ENCODE measurements at places on chromosomes 3 and 15.

DNA sequence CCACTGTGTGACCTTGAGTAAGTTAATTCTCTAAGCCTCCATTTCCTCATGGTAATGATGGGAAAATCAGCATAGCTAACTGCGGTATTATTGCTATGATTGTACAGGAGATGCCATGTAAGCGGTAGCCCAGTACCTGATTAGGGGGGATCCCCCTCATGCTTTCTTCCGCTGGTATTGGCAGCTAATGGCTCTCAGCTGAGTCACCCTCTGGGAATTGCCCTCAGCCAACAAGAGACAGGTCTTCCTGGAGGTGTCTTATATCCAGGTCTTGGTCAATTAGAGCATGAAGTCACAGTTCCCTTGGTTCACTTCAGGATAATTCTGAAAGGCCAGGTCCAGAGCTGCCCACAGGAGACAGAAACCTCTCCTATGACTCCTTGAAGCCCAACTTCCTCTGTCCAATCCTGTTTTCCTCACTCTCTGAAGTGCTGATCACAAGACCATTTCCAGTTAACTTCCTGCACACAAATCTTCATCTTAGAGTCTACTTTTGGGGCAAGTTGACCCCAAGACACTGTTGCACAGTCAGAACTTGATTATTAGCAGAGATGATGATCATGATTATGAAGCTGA is 724.7 kb upstream of the ZNF385D start:
- DNase-seq = no peak

- no peak for DNase-seq
These were observed 1124.2 kb downstream of the NAALADL2 start for GRCh38 chr3:175983379-175983778.

DNA sequence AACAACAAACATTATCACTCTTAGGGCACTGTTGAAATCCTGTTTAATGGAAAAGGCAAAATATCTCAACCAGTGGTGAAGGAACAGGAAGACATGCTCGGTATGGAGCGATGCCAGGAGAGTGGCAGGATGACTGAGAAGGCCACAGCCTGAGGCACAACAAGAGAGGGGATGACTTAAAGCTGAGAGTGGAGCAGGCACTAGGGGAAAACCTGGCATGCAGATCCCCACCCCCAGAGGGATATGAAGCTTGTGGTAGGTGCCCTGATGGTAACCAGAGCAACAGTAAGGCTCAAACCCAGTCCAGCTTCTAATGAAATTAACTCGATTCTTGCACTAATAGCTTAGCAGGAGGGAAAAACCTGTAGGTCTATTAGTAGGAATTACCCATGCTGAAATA is 40.4 kb downstream of the LYSMD4 start:
- no peak for DNase-seq

GRCh38 chr3:11600501-11601282 is 43.0 kb downstream of the VGLL4 start:
- no peak for DNase-seq

DNA sequence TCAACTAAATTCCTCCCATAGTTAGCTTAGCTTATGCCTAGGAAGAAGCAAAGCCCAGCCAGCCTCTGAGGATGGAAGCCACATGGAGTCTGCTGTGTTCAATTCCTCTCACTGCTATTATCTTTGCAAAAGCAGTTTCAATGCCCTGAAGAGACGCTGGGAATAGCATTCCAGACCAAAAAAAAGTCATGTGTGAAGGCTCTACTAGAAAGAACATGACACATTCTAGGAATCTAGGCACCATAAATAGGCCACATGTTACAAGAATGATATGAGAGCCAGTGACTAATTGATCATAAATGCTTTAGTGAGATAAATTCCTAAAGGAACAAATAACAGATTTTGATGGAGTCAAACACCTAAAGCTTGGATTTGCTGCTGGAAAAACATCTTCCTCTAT is 800.8 kb downstream of the TUSC7 start:
- DNase-seq = no peak

DNA sequence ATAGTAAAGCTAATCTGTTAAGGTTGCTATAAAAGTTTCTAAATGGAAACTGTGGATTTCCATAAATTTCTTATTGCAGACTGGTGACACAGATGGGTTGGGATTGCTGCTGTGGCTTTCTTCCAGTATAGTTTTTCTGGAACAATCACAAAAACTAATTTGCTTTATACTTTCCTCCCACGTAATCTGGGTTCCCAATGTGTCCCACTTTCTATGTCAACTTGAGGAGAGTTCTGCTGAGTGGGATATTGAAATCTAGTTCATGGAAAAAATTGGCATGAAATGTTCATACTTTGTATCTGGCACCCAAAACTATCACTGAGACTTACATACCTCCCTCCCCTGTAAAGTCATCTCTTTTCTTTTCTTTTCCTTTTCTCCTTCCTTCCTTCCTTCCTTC is 126.8 kb downstream of the TGFBR2 start:
- no peak for DNase-seq

DNA sequence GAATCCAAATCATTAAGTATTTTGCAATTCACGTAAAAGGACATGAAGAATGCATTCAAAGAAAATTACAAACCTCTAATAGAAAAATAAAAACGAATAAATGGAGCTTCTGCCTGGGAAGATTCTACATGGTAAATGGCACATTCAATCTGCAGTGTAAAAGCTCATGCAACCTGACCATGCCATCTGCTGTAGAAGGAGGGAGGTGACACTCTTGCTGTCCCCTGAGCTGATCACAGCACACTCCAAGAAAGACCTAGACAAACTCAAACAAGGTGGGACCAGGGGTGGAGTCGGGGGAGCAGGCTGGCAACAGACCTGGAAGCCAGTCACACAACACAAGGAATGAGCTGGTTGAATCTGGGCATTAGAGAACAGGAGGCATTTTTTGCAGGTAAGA is 101.8 kb downstream of the BDH1 start:
- no peak for DNase-seq

DNA sequence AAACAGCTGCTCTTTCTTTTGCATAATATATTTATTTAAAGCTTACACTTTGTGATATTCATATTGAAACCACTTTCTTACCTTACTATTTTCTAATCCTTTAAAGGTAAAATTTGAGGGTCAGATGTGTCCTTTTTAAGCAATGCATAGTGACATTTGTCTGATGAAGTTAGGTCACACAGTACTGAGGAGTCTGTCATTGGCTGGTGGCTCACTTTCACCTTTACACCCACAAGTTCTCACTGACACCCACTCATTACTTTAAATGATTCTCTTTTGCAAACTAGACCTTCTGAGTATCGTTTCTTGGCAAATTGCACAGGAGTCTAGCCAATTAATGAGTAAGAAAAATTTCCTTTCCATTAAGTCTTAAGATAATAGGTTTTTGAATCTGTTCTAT is 758.3 kb upstream of the ARPP21 start:
- no peak for DNase-seq

- peak; percentile 39 for DNase-seq
These were observed 19.0 kb upstream of the TRAK1 start for GRCh38 chr3:42071904-42072812.

DNA sequence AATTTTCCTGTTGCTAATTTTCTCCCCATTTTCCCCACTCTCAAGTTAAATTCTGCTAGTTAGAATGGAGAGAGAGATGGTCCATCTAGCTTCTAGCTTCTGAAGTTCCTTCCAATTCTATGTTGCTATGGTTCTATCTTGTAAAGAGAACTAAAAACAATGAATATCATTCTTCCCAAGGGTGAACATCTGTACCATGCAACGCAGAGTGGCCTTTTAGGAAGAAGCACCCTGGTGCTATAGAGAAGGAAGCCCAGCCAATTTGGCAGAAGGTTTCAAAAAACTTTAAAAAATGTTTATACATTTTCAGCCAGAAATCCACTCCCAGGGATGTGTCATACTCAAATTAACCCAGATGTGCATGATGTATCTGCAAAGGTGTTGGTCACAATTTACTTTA is 149.1 kb downstream of the SEMA6D start:
- no peak for DNase-seq

DNA sequence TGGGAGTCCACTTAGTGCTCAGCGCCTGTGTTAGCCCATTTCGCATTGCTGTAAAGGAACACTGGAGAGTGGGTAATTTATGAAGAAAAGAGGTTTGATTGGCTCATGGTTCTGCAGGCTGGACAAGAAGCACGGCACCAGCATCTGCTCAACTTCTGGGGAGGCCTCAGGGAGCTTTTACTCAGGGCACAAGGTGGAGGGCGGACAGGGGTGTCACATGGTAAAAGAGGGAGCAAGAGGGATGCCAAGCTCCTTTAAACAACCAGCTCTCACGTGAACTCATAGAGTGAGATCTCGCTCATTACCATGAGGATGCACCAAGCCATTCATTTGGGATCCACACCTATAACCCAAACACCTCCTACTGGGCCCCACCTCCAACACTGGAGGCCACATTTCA is 181.4 kb upstream of the TLE3 start:
- no peak for DNase-seq

DNA sequence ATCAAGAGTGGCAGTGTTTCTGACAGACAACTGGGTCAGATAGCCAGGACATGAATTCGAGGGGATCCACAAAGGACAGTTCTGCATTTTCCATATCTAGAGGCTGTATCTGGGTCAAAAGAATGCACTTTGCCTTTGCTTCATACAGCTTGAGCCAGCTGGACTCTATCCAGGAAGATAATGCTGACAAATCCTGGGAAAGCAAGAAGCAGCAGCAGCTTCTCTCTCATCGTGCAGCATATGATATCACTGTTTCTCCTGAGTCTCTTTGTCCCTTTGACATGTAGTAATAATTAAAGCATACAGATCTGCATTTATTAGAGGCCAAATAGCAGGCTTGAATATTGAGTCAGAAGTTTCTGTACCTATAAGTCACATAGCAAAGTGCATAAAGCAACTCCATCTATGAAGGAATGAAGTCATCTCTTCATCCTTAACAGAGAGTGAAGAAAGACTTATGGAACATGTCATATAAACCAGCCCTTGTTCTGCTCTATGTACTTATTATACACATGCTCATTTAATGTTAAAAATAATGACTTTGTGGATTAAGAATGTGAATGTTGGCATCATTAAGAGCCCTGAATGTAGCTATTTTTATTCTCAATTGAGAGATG is 236.8 kb upstream of the GBE1 start:
- DNase-seq = no peak

GRCh38 chr15:63726491-63726890 is 107.3 kb downstream of the HERC1 start:
- DNase-seq = no peak

- peak; percentile 16 for DNase-seq
These were observed 134.4 kb downstream of the TMCO5A start for GRCh38 chr15:38068626-38069391.

- DNase-seq = peak; percentile 47
These were observed 51.0 kb downstream of the NKIRAS1 start for GRCh38 chr3:23865595-23866396.

DNA sequence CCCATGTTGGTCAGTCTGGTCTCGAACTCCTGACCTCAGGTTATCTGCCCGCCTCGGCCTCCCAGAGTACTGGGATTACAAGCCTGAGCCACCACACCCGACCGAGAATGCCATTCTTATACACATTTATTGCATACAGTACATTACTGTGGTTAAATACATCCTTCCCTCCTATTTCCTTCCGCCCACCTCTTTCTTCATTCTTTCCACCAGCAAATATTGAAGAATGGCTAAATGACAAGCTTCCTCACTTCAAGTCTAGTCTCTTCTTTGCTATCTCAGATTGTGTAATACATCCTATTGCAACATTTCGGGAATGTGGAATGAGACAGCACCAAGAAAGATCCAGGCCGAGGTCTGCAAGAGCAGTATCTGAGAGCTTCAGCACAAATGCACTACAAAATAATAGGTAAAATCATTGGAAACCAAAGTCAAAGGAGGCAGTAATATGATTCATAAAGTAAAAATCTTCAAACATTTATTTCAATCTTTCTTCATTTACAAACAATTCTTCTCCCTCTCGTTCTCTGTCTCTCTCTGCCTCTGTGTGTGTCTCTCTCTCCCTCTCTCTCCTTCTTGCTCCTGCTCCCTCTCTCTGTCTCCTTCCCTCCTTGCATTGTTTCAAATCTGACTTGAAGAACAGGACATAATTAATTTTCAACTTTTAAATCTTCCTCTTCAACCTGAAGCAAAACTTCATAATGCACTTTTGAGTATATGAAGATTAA is 94.7 kb upstream of the TGFBR2 start:
- DNase-seq = no peak

- DNase-seq = no peak
These were observed 40.3 kb downstream of the FSTL1 start for GRCh38 chr3:120410541-120410940.

DNA sequence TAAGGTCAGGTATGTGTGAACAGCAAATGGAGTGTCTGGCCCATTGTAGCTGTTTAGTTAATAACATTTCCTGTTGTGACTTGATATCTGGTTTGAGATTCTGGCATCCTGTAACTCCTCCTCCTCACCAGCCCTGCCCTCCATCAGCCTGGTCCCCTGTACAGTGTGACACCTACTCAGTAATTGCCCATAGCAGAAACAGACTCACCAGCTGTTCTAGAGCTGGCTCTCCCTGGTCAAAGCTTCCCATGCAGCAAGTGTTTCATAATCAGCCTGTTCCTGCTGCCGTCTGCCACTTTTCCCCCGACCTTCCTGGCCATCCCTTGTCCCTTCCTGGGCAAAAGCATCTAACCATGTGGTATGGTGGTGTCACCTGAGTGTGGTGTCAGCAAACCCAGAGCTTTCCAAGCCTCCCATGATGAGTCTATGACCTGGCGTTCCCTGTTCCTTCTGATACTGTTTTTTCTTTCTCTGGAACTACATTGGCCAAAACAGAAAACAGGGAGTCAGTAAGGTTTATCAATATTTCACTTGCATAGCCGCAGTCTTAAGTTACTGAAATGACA is 55.4 kb downstream of the B3GALNT1 start:
- no peak for DNase-seq

DNA sequence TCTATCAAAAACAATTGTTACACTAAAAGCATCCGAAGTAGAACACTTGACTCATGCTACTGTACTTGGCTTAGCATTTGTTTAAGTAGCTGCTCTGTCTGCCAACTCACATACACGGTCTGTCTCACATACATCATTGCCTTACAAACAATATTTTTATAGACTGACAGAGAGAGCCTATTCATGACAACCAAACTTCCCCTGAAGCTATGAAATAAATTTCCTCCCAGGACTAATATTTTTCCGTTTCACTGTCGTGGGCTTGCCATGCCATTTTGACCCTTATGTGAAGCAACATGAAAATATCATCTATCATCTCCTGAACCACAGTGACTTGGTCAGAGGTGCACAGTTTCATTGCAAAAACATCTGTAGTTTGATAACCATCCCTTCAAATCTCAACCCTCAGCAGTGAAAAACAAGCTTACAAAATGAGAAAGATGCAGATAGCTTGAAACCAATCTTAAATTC is 66.5 kb upstream of the PYGO1 start:
- no peak for DNase-seq

DNA sequence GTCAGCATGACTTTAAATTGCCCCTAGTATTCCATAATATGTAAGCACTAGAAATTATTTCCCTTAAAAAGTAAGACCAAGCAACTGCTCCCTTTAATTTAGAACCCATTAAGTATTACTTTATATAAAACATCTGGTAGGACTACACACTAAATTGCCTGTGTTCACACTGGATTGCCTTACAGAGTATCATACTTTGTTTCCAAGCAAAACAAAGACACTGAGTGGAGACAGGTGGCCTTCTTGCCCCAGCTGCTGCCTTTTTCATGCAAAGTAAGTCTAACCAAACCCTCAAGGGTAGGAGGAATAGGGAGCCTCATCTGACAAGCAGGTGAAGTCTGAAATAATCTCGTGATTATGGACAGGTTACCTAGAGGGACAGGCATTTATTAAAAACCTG is 87.3 kb downstream of the PEX5L start:
- no peak for DNase-seq

- DNase-seq = no peak
These were observed 24.0 kb downstream of the ABI3BP start for GRCh38 chr3:100968932-100969906.

- DNase-seq = no peak
These were observed 220.0 kb downstream of the NR1D2 start for GRCh38 chr3:24164967-24165602.
